ENCODE measurements at places on chromosomes 4 and X.

DNA sequence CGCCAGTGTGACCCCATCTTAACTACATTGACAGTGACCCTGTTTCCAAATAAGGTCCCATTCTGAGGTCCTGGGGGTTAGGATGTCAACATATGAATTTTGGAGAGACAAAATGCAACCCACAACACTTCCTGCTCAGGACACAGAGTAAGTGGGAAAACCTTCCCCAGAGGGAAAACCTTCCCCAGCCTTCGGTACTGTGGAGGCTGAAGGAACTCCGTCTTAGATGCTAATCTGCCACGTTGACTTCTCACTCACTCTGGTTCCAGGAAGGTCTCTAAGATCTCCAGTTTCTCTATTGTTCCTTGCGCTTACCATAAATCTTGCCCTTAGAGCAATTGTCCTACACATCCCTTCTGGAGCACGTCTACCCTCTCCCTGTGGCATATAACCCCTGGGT is 29.7 kb upstream of the HMX1 start:
- no peak for DNase-seq

GRCh38 chrX:114390251-114390796 is 193.6 kb upstream of the HTR2C start:
- DNase-seq, result no peak

DNA sequence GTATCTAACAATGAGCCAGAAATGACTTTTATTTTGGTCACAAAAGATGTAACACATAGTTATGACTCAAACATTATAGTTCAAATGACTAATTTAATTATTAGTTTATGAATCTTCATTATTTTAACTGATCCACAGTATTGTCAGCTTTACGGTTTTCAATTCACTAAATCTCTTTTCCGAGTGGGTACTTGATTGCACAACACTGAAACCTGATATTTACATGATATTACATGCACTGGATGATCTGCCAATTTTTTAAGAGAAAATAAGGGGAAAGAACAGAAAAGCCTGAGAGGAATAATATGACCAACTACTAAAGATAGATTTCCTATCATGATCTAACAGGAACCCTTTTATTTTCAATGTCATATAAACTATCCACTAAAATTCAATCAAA is 1446.0 kb downstream of the FSTL5 start:
- DNase-seq, result no peak

DNA sequence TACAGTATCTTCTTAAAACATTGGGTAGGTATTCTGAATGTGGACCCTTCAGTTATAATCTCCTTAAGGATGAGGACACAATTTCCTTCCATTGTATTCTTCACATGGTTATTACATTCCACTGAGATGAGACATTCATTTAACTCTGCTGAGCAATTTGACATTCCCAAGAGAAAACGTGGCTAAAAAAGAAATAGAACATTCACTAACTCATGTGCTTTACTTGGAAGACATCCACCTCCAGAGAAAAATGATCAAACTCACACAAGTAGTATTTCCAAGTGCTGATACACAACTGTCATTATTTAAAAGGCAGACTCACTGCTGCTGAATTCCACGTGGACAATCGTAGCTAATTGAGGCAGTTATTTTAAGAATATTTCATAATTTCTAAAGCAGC is 227.9 kb upstream of the ANKRD50 start:
- DNase-seq, result no peak

- DNase-seq, result no peak
These were observed 9.6 kb upstream of the MRPL1 start for GRCh38 chr4:77852892-77853495.

- peak; percentile 58 for DNase-seq
These were observed 85.5 kb downstream of the STARD8 start for GRCh38 chrX:68732906-68733493.

GRCh38 chrX:10636337-10636736 is 16.0 kb upstream of the MID1 start:
- DNase-seq, result no peak

DNA sequence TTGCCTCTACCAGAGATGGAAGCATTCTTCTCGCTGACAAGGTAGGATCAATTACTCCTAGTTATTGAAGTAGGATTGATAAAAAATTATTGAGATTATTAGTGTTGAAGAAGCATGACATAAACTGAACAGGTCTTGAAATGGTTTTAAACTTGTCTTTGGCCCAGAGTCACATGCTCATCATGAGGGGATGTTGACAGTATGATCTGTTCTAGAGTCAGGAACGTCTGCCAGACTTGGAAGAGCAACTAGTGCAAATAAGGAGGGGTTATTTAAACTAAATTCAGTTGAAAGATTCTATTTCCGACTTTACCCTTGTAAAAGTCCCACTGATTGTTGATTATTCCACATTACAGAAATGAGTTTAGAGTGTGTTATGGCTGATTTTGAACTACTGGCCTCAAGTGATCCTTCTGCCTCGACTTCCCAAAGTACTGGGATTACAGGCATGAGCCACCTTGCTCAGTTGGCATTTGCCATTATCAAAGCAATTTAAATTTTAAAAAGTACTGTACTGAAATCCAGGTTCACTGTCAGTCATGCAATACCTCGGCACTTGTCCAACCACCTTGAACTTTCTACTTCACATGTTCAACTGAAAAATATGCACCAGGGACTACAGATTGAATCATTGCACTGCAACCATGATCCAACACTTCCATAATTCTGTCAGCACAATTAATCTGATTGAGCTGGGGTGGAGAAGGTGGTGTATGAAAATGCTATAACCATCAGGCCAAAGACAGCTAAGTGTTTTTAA is 19.7 kb downstream of the FABP2 start:
- no peak for DNase-seq

GRCh38 chr4:13533670-13534343 is 10.5 kb downstream of the NKX3-2 start:
- DNase-seq, result no peak

GRCh38 chr4:99166544-99166943 is 22.4 kb upstream of the ADH4 start:
- DNase-seq, result no peak

DNA sequence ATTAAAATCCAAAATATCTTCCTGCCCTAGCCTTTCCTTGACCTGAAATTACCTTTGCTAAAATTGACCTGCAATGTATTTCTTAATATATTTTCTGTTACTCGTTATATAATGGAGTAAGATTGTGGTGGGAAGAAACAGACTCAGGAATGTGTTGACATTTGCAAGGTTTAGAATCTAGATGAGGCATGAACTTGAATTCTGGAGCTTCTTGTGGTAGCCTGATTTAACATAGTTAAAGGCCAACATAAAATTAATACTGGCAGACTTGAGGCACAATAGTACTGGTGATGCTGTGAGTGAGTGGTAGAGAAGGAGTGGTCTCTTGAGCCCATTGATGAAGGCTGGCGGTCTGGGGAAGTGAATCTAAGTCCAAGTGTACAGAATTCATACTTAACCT is 197.9 kb upstream of the SPRY1 start:
- no peak for DNase-seq

DNA sequence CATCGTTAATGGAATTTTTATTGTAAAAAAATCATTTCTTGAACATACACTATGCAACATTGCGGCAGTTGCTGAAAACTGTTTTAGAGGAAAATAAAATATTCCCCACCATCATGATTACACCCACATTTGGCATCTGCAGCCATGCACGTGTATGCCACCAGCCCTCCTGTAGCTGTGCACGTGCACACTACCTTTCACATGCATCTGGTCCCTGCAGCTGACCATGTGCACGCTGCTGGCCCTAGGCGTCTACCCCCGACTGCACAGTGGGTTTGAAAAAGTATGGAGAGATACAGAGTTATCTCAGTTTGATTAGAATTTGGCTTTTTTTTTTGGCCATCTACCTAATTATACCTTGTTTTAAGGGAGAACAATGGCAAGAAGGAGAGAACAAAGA is 569.8 kb upstream of the IGFBP7 start:
- no peak for DNase-seq

DNA sequence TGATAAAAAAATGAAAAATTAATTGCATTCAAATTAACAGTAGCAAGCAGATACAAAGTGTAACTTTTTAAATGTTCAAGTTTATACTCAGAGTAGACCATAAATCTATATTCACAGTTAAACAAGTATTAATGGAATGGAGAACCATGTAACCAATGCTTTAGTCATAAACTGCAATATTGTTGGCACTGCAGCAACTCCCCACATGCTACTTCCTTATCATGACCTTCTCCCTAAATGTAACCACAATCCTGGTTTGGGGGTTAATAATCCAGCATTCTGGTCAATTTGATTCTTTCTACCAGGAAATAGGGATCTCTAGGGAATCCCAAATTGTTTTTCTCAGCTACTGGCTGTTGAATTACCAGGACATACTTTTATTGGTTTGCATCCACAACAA is 223.9 kb upstream of the DCAF8L1 start:
- DNase-seq, result no peak

GRCh38 chrX:128928636-128929035 is 594.7 kb downstream of the SMARCA1 start:
- no peak for DNase-seq

- no peak for DNase-seq
These were observed 31.6 kb upstream of the MRFAP1 start for GRCh38 chr4:6608758-6609414.

DNA sequence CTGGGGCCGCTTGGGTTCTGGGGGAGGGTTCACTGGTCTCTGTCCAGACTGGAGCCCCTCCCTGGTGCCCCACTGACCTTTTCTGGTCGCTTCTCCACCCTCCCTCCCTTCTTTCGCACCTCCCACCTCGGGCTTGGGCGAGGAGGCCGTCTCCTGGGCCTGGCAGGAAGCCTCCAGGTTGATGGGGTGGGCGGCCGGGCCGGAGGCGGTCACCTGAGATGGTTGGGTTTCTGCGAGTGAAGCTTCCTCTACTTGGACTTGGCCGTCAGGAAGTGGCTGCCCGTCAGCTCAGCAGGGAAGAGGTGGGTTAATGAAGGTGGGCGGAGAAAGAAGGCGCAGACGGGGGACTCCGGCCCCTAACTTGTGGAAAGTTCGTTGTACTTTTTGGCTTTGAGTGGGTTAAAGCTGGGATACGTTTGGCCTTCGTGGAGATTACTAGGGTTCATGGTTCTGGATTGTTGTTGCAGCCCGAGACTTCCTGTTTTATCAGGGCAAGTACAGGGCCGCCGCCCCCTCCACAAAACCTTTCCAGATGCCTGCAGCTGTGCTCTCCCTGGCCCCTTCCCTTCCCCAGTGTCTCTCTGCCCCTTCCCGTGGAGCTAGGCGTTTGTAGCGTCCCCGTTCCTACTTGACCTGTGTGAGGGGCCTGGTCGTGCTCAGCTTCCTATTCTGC is 1.2 kb downstream of the AKAP17A start:
- DNase-seq, result no peak

DNA sequence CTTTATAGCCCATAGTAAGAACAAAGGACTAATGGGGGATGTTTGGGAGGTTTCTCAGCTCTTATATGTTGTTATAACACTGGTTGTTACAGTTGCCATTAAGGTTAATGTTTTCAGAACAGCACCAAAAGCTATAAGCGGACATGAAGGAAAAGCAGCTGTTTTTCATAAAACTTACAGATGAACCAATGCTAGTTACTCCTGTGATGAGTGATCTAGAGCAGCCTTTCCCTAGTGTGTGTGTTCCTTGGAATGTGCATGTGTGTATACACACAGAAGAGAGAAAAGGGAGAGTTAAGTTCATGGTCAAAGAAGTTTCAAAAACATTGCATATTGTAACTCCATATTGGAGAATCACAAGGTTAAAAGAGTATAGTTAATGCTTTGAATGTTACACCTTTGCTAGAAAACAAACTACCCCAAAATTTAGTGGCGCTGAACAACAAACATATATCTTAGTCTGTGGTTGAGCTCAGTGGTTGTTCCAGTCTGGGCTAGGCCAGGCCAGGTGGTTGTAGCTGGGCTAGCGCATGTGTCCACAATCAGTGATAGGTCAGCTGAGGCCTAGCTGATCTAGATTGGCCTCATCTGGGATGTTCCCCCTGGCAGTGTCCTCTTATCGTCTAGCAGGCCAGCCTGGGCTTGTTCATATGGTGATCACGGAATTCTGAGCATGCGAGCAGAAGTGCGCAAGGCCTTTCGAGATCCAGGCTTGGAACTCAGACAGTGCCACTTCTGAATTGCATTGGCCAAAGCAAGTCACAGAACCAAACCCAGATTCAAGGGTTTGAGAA is 151.0 kb downstream of the NHS start:
- DNase-seq, result no peak

GRCh38 chr4:118883861-118884260 is 4.8 kb upstream of the SYNPO2 start:
- no peak for DNase-seq

GRCh38 chr4:137641544-137641943 is 109.2 kb upstream of the PCDH18 start:
- DNase-seq, result no peak

DNA sequence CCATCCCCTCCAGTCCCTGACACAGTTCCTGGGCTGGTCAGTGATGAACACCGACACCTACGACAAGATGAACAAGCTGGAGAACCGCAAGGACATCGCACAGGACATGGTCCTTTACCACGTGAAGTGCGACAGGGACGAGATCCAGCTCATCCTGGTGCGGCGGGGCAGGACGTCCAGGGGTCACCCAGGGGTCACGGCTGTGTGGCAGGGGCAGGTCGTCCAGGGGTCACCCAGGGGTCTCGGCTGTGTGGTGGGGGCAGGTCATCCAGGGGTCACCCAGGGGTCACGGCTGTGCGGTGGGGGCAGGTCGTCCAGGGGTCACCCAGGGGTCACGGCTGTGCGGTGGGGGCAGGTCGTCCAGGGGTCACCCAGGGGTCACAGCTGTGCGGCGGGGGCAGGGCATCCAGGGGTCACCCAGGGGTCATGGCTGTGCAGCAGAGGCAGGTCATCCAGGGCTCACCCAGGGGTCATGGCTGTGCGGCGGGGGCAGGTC is 16.7 kb downstream of the ATP5ME start:
- no peak for DNase-seq

- DNase-seq, result no peak
These were observed 172.1 kb downstream of the AFAP1 start for GRCh38 chr4:7767526-7767925.

DNA sequence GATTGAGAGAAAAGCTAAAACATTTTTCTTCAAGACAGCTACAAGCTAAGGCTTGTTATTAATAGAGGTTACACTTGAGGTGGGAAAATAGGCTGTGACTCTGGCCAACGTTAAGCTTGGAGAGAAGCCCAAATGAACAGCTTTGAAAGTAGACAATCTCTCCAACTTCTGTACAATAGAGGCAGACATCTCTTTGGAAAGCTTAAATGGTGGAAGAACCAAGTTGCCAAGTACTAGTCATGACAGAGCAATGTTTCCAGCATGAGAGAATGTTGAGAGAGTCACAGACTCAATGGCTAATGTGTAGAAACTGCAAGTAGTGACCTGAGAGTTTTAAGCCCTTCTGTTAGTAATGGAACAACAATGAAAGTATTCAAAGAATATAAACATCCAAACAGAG is 298.1 kb downstream of the INPP4B start:
- DNase-seq, result no peak

DNA sequence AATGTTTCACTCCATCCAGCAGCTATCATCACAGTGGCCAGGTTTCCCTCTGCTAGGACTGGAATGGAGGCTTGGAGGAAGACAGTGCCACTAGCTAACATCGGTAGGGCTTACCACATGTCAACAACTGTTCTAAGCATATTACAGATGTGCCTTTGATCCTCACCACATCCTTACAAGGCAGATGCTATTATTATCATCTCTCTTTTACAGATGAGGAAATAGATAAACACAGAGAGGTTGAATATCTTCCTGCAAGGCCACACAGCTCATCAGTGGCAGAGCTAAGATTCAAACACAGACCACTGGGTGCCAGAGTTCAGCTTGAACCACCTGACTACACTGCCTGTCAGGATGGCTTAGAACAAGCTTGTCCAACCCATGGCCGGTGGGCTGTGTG is 47.4 kb downstream of the MAMLD1 start:
- DNase-seq, result no peak

GRCh38 chrX:49291615-49292337 is 11.7 kb upstream of the GAGE10 start:
- DNase-seq, result peak; percentile 67
